ENCODE measurements at places on chromosomes 6 and 20. TPM values are rescaled to one million over a fixed set of nuclear protein-coding genes. Genes with fewer than 3 reads are reported as not detected.
A peak's percentile ranks its signal among the peaks of the same experiment; 100 is the strongest.

Gene SLC22A16
- total RNA-seq = 0.80 TPM

Gene PSMB1
- total RNA-seq = 117 TPM

Gene TRAM2
- 21.9 TPM for total RNA-seq

Gene ZSCAN31
- 15.7 TPM for total RNA-seq

Gene MRAP2
- 0.74 TPM for total RNA-seq

Gene AVP
- not detected for total RNA-seq

GRCh38 chr6:8830794-8831193 lies 395.4 kb upstream of the SLC35B3 start:
- DNase-seq = no peak
- H3K4me3 ChIP-seq = no peak overlapping the region
- no peak overlapping the region for H3K27ac ChIP-seq
- H3K27me3 ChIP-seq = no peaks in the 10 kb centered on the region
- H3K4me1 ChIP-seq = no peaks in the 10 kb centered on the region

GRCh38 chr6:23305325-23305943 lies 736.1 kb downstream of the HDGFL1 start:
- H3K4me3 ChIP-seq = no peak overlapping the region
- no peak overlapping the region for H3K27ac ChIP-seq
- no peak for DNase-seq
- H3K36me3 ChIP-seq = no peaks in the 10 kb centered on the region
- H3K27me3 ChIP-seq = no peaks in the 10 kb centered on the region
- H3K4me1 ChIP-seq = no peaks in the 10 kb centered on the region

DNA sequence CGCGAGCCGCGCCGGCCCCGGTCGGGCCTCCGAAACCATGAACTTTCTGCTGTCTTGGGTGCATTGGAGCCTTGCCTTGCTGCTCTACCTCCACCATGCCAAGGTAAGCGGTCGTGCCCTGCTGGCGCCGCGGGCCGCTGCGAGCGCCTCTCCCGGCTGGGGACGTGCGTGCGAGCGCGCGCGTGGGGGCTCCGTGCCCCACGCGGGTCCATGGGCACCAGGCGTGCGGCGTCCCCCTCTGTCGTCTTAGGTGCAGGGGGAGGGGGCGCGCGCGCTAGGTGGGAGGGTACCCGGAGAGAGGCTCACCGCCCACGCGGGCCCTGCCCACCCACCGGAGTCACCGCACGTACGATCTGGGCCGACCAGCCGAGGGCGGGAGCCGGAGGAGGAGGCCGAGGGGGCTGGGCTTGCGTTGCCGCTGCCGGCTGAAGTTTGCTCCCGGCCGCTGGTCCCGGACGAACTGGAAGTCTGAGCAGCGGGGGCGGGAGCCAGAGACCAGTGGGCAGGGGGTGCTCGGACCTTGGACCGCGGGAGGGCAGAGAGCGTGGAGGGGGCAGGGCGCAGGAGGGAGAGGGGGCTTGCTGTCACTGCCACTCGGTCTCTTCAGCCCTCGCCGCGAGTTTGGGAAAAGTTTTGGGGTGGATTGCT lies 1.3 kb downstream of the VEGFA start:
- peaks cover 4% of the 10 kb centered on the region for H3K36me3 ChIP-seq
- H3K27ac ChIP-seq = peak overlapping the region; percentile 92
- H3K4me1 ChIP-seq = peaks cover 53% of the 10 kb centered on the region
- DNase-seq = peak; percentile 82
- H3K4me3 ChIP-seq = peak overlapping the region; percentile 91

DNA sequence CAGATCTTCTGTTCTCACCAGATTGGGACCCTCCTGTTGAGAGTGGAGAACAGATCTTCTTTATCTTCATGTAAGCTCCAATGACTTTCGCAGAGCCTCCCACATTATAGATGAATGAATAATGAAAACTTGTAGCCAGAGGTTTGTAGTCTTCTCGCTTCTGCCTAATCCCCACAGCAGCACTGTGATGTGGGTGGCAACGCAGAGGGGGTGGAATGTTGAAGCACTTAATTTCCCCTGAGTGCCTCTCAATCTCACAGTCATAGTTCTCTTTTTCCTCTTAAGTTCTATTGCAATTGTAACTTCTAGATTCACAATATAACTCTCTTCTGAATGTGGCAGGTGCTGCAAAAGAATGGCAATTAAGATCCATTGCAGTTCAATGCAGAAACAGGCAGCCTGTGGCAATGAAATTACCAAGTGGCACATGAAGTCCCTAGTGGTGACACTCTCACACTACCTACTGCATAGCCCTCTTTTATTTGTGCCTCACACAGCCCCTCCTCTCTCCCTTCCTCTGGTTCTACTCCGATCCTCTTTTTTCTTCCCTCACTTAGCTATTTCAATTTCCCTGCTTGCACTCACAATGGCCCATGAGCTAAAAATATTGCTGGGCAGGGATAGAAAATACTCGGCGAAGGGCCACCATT lies 281.9 kb downstream of the UBE3D start:
- H3K27ac ChIP-seq = no peak overlapping the region
- H3K27me3 ChIP-seq = no peaks in the 10 kb centered on the region
- H3K36me3 ChIP-seq = no peaks in the 10 kb centered on the region
- no peak overlapping the region for H3K4me3 ChIP-seq
- no peaks in the 10 kb centered on the region for H3K4me1 ChIP-seq

- no peak overlapping the region for H3K4me3 ChIP-seq
- DNase-seq = no peak
- H3K27ac ChIP-seq = no peak overlapping the region
- no peaks in the 10 kb centered on the region for H3K27me3 ChIP-seq
- no peaks in the 10 kb centered on the region for H3K36me3 ChIP-seq
Measured at GRCh38 chr20:9660236-9660868, 146.0 kb downstream of the LAMP5 start.

- H3K36me3 ChIP-seq = no peaks in the 10 kb centered on the region
- no peak overlapping the region for H3K4me3 ChIP-seq
- H3K27ac ChIP-seq = no peak overlapping the region
- no peaks in the 10 kb centered on the region for H3K27me3 ChIP-seq
- no peak for DNase-seq
- no peaks in the 10 kb centered on the region for H3K4me1 ChIP-seq
Measured at GRCh38 chr6:141421378-141421777, 711.3 kb upstream of the GJE1 start.

DNA sequence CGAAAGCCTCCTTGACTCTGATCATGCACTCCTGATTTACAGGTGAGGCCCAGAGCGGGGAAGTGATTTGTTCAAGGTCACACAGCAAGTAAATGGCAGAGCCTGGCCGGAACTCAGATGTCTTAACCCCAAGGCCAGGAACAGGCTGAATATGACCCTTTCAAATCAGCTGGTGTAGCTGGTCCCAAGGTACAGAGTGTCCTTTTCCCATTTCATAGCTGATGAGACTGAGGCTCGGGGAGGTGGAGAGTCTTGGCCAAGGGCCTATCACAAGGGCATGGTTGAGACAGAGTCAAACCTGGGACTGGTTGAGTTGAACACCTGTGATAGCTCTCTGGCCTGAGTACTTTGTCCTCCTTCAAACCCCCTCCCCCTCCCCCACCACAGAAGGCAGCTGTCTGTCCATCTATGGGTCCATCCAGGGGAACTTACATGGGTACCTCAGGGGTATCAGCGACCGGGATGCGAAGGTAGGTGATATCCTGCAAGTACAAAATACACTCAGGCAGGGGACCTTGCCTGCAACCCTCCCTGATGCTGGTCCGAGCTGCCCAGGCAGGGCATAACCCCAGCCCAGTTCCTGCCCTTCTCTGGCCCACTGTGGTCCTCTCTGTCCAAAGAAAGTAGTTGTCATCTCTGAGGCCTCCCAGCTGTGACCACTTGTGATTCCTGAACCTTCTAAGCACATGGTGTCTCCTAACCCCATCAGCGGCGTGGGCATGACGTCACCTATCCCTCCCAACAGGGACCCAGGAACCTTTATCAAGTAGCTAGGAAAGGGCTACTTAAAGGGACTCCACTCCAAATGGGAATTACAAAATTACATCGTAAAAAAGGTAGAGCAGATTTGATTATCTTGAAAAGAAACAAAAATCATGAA lies 5.6 kb downstream of the DUSP15 start:
- DNase-seq = no peak
- H3K27ac ChIP-seq = no peak overlapping the region
- H3K27me3 ChIP-seq = peaks cover 20% of the 10 kb centered on the region
- peaks cover 19% of the 10 kb centered on the region for H3K4me1 ChIP-seq
- no peak overlapping the region for H3K4me3 ChIP-seq
- H3K36me3 ChIP-seq = no peaks in the 10 kb centered on the region

DNA sequence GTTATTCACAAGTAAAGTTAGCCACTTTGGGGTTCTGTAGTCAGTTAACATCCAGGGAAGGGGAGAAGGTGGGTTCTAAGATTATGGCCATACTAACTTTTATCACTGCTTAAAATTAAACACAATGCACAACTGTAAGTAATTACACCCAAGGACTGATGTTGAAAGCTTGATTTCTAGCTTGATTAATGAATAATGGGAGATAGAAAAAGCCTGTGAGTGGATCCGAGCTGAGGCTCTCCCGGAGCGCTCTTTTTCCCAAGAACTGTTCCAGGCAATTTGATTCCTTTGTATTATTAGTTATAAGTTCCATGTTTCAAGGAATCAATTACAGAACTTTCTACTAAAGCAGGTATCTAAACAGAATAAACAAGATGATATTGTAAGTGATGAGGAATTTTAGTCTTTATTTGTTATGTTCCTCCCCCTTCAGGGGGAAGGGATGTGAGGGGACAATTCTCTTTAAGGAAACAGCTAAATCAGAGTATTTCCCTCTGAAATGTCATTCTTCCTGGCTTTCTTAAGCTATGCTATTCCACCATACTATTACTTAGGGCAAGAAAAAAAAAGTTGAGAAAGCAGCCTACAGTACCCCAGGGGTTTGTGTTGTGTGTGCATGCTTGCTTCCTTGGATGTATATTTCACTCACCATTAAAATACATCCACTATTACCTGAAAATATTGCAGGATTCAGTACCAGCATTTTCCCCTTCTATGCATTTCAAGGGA lies 3.8 kb downstream of the TSHZ2 start:
- H3K36me3 ChIP-seq = no peaks in the 10 kb centered on the region
- no peak overlapping the region for H3K4me3 ChIP-seq
- H3K27ac ChIP-seq = no peak overlapping the region
- H3K27me3 ChIP-seq = peaks cover 25% of the 10 kb centered on the region
- no peak for DNase-seq

DNA sequence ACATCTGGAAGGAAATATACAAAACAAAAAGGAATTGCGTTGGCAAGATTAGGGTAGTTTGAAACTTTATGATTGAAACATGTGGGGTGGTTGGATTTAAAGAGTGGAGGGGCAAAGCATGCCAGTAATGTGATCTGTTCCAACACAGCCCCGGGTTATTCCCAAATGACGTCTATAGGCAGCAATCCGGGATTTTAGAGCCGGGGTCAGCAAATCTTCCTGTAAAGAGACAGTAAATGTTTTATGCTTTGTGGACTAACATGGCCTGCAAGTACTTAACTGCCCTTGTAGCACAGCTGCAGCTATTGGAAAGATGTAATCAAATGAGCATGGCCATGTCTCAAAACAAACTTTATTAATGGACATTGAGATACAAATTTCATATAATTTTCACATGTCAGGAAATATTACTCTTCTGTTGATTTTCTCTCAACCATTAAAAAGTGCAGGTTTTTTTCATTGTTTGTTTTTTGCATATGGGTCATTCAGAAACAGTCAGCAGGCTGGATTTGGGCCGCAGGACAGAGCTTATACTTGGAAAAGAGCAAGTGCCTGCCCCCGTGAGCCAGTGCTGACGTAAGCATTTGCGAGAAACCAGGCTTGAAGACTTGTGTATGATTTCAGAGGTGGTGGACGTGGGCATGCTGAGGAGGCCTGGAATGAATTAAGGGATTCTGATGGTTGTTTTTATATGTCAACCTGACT lies 136.5 kb downstream of the DOK5 start:
- no peak for DNase-seq
- H3K4me1 ChIP-seq = no peaks in the 10 kb centered on the region
- H3K27me3 ChIP-seq = no peaks in the 10 kb centered on the region
- H3K4me3 ChIP-seq = no peak overlapping the region
- no peak overlapping the region for H3K27ac ChIP-seq
- no peaks in the 10 kb centered on the region for H3K36me3 ChIP-seq

GRCh38 chr6:67889682-67889995 lies 745.4 kb upstream of the ADGRB3 start:
- H3K4me3 ChIP-seq = no peak overlapping the region
- no peak for DNase-seq
- no peak overlapping the region for H3K27ac ChIP-seq
- no peaks in the 10 kb centered on the region for H3K36me3 ChIP-seq

DNA sequence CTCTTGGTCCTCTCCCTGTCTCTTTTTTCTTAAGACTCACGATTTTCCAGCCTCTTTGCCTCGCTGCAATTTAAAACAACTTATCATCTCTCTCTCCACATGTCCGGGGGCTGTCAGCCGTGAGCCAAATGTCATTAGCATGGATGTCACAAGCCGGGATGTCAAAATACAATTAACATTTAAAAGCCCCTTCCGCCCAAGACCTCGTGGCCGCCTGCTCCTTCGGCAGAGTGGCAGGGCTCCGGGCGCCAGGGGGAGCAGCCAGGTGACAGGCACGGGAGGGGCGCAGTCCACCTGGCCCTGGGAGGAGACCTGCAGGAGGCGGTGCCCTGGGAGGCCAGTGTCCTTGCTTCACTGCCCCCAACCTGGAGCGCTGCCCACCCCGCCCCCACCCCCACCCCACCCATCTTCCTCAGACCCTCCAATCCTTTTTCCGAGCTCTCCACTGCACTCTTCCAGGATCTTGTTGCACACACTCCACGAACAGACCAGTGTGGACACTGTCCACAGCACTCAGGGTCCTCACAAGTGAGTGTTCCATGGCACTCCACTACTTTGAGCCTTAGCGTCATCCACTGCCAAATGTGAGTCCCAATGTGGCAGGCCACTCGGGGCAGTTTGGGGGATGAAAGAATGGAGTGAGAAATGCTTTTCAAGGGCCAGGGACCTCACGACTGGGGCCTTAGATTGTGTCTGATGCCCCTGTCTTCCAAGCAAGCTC lies 5.6 kb upstream of the GRM4 start:
- no peaks in the 10 kb centered on the region for H3K36me3 ChIP-seq
- H3K27me3 ChIP-seq = peaks cover 71% of the 10 kb centered on the region
- H3K27ac ChIP-seq = no peak overlapping the region
- no peak for DNase-seq

- H3K36me3 ChIP-seq = peaks cover 4% of the 10 kb centered on the region
- H3K4me3 ChIP-seq = peak overlapping the region; percentile 26
- peak; percentile 84 for DNase-seq
- peaks cover 52% of the 10 kb centered on the region for H3K4me1 ChIP-seq
Measured at GRCh38 chr6:158666628-158667359, 16.9 kb downstream of the SYTL3 start.
